DMS153 (cell line): ENCODE measurements at places on chromosomes 16 and 17.

DNA sequence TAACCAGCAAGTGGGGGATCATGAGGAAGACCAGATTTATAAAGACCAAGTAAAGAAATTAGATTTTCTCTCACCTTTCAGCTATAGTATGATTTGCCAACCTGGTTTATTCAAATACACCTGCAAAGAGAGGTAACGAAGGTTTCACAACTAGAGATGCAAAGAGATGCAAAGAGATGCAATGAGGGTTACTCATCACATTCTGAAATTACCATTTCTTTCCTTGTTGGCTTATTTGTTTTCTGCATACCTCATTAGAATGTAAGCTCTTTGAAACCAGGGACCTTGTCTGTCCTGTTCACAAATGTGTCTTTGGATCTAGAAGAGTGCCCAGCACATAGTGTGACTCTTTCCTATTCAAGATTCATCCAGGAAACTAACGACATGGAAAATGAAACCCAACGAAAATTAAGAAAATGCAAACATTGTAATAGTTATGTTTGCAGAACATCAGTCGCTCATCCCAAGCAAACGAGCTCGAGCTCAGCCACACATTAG is 9.0 kb upstream of the LONP2 start:
- no peak for DNase-seq

GRCh38 chr16:10262377-10263132 is 80.3 kb upstream of the GRIN2A start:
- DNase-seq: no peak

DNA sequence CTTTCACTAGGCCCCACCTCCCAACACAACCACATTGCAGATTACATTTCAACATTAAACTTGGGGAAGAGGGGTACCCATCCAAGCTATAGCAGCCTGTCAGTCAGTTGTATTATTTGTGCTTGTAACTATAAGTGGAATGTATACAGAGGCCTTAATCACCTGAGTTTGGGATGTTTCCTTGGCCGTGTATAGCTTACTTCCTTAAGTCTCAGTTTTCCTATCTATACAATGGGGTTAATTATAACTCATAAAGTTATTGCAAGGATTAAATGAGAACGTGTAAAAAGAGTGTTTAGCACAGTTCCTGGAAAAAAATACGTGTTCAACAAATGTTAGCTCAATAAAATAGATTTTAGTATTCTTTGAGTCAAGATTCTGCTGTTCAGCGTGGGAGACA is 165.5 kb upstream of the FAM20A start:
- DNase-seq: no peak

GRCh38 chr16:86707171-86707570 is 128.8 kb downstream of the FOXL1 start:
- no peak for DNase-seq

DNA sequence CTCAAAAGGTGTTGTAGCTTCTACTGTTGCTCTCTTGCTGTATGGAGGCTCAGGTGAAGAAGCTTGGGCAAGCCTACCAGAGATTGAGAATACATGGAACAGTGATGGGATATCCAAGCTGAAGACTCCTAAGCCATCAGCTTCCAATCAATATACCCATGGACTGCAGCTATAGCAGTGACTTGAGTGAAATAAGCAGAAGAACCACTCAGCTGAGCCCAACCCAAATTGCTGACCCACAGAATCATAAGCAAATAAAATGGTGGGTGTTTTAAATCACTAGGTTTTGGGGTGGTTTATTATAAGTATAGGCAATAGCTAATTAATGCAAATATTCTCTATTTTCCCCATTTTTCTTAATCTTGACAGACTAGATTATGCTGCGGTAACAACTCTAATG is 147.7 kb upstream of the SALL1 start:
- DNase-seq: no peak
